ENCODE measurements at places on chromosomes 4 and X.

GRCh38 chrX:40065296-40066046 is 32.3 kb downstream of the BCOR start:
- no peak for DNase-seq

DNA sequence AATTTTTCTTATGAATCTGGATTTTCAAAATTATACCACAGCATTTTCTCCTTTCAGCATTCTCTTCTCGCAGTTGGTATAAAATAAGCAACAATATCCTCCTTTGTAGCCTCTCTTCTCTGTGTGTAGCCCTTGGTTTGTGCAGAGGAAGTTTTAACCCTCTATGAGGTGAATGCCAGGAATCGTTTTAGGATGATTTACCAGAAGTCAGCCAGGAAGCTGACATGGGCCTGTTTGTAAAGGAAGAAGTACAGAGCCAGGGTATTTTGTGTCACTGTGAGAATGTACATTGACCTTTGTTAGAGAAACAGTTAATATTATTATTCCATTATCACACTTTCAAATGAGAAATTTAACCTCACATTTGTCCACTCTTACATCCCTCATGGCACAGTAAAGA is 88.9 kb upstream of the RPL34 start:
- DNase-seq: no peak

DNA sequence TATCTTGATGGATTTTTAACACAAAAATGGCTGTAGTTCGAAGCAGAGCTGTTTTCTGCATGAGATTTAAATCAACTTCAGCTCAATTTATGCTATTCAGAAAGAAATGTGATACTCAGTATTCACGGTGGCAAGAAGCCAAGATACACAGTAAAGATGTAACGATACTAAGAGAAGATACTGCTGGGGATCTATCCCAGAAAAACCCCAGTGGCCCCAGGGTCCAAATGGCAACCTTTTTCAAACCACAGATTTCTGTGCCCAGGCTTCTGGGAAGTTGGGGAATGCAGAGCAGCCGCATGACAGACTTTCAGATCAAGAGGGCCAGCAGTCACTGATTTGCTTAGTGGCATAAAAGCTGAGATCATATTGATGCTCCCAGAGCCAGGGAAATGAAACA is 353.9 kb downstream of the AFF2 start:
- DNase-seq: no peak

DNA sequence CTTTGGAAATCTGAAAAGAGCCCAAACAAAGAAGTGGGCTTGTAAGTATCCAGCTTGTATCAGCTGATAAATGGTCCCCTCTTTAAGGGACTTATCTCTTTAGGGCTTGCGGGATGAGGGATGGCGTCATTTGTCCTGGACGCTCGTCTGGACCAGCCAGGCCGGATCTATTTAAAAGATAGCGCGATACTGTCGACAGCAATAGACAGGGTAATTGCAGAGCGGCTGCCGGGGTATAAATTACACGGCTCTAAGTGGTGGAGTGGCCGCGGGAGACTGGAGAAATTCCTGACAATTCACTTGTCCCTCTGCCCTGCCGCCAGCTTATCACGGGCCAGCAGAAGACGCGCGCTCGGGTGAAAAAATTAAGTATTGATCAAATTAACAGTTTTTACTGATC is 90.7 kb downstream of the FAM53A start:
- DNase-seq: no peak

DNA sequence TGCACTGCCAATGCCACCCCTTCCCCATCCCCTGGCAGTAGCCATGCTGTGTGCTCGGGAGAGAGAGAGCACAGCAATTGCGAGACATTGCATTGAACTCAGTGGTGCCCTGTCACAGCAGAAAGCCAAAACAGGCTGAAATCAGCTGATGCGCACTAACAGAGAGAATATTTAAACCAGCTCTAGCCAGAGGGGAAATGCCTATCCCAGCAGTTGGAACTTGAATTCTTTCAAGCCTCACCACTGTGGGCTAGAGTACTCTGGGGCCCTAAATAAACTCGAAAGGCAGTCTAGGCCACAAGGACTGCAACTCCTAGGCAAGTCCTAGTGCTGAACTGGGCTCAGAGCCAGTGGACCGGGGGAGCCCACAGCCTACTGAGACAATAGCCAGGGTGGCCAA is 17.7 kb upstream of the RP2 start:
- DNase-seq: no peak

- DNase-seq: no peak
Observed at GRCh38 chr4:121950212-121950679, 1.6 kb downstream of the TRPC3 start.

GRCh38 chr4:90127706-90128345 is 632 bp downstream of the CCSER1 start:
- no peak for DNase-seq

GRCh38 chr4:3491681-3492405 is 28.7 kb downstream of the DOK7 start:
- DNase-seq: no peak

DNA sequence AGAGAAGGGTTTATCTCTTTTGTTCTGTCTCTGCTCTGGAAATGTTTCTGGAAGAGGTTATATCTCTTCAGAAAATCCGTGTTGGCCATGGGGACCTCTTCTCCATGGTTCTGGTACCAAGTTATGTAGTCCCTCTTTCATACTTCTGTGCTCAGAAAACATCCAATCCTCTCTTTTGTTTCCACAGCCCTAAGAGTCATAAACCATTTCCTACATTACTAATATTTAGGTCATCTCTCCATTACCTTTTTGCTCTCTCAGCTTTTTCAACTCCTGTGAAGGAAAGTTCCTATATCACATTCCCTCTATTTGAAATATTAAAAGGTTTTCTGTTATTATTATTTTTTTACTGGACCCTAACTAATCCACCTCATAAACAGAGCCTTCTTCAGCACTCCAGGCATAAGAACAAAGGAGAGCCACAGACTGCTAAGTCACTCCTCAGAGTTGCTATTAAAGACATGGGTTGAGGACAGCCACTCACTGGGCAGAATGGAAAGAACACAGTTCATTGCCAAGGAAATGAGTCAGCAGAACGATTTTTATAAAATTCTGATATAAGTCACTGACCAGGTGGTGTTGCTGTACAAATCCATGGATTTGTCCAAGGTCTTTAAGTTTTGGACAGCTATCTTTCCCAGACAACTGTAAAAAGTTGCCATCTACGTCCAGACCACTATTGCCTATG is 122.4 kb upstream of the NPY2R start:
- no peak for DNase-seq

- no peak for DNase-seq
Observed at GRCh38 chr4:24856586-24856985, 56.3 kb downstream of the CCDC149 start.

GRCh38 chrX:41923978-41924683 is 777 bp upstream of the CASK start:
- no peak for DNase-seq

DNA sequence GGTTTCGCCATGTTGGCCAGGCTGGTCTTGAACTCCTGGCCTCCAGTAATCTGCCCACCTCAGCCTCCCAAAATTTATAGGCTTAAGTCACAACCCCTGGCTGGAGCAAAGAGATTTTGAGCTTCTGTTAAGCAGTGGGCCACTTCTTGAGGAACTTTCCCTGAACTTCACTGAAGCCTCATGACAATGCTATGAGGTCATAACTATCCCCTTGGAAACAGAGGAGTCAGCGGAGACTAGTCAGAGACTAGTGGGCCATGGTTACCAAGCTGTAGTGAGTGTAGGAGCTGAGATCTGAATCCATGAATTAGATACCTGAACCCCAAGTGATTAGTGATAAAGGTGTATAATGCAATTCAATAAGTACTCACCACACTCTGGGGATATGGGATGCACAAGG is 145.1 kb upstream of the MSX1 start:
- no peak for DNase-seq

GRCh38 chr4:165369522-165369921 is 9.3 kb upstream of the CPE start:
- DNase-seq: no peak

DNA sequence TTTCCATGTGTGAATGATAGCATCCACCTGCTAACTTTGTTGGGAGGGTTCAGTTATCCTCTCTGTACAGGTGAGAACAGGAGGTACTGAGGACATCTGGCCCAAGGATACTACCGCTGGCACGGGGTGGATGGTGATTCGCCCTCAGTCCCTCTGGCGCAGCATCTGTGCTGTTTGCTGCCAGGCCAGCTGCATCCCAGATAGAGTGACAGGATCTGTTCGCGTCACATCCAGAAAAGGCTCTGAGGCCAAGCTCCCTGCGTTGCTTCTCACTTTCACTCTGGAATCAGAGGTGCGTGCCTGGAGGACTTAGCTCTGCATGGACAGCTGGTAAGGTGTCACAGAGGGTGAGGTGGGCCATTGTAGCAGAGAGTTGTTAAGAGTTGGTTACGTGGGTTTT is 95.4 kb downstream of the TBL1X start:
- DNase-seq: no peak

DNA sequence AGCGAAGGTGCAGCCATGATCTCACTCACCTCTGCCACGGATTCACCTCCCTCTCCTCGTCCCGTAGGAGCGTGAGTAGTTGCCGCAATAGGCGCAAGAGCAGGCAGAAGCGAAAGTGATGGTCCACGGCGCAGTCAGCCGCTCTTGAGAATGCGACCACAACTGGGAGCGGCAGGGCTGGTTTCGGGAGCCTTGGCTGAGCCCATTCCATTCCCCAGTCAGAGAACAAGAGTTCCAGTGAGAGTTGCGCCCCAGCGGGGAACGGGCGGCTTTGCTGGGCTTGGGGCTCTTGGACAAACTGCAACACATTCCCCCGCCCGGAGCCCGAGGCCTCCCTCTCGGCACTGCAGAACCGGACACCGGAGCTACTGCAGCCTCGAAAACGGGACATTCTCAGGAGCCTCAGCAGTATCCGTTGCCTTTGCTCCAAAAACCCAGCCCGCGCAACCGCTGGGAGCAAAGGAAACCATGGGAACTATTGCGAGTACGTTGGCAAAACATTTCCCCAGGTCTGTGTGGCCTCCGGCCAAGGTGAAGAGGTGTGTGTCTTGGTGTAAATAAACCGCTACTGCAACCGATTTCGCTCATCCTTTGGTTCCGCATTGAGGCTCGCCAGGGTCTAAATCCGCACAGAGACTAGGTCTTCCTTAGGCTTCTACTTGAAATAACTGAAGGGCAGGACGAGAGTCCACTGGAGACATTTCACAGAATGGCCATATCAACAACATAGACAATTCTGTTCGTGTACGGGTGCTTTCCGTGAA is 5.7 kb upstream of the ZBTB33 start:
- no peak for DNase-seq

DNA sequence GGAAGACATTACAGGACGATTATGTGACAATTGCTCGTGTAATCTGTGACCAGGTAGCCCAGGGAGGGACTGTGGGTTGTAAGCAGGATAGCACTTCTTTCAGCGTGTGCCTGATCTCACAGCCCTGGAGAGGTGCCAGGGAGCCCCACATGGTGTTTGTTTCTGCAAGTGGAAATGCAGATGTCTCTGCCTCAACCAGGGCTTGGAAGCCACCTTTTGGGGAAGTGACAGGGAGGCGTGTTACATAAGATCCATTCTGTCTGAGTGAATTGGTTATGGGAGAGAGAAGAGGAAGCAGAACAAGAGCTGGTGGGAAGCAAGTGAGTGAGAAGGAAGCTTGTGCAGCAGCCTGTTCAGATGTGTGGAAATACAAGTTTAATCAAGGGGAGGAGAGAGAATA is 104.5 kb upstream of the GATB start:
- DNase-seq: no peak

- DNase-seq: no peak
Observed at GRCh38 chr4:73583666-73584065, 36.6 kb downstream of the RASSF6 start.

GRCh38 chr4:93751411-93751810 is 77.1 kb upstream of the ATOH1 start:
- DNase-seq: no peak

DNA sequence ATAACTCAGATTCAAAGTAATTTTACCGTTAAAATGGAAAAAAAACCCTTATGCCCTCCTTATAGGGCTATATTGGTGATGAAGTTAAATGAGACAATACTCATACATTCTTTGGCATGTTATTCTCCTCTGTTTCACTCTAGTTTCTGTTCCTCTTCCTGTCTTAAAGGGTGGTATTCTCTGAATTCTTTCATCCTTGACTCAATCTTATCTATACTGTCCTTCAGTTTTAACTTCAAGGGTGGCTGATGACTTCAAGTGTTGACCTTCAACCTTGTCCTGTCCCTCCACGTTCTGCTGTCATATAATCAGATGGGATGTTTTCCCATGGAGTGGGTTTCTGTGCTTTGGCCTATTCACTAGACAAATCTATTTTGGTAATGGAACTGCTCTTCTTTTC is 44.0 kb downstream of the ZNF518B start:
- no peak for DNase-seq

- DNase-seq: no peak
Observed at GRCh38 chr4:76607266-76607799, 172.3 kb downstream of the SHROOM3 start.

DNA sequence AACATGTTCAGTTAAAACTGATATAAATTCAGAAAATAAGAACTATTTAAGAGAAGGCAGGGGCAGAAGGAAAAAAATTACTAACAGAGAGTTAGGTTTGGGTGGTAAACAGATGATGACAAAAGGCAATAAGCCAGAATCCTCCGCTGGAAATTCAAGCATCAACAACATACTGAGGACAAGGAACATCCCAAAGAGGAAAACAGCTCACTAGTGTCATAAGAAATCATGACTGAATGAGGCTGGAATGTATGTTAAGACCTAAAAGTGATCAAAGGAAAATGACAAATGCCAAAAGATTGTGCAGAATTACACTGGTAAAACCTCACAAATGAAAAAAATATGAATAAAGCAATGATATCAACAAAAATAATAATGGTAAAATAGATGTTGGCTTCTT is 88.4 kb downstream of the WDFY3 start:
- DNase-seq: no peak

DNA sequence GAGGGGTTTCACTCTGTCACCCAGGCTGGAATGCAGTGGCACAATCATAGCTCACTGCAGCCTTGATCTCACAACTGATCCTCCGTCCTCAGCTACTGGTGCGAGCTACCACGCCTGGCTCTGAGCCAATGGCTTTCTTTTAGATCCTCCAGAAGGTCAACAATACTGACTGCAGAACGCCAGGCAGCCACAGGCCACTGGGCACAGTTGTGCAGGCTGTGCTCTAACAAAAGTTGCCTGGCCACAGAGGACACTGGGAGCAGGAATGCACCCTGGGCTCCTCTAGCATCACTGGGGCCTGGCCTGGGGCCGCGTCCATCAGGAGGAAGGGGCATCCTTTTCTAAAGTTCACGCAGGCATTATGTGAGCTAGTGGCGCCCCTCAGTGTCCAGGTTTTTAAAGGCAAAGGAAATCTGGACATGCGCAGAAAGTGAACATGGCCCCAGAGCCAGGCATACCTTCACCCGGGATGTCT is 14.9 kb upstream of the PORCN start:
- DNase-seq: no peak

- no peak for DNase-seq
Observed at GRCh38 chr4:163107754-163108153, 58.9 kb downstream of the NAF1 start.

DNA sequence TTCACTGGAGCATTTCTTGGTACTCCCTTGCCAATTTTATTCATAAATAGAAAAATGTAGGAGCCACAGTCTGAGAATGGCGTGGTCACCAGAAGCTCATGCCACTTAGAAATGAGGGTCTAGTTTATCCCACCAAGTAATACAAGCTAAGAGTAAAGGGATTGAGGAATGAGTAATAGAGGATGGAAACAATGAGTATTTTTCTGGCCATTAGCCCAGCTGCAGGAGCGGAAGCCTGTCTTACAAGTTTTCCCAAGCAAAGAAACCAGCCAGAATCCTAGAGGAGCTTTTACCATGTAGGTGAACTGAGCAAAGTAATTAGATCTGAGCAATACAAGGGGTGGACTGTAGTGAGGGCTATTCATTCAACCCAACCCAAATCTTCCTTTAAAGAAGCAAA is 160.7 kb upstream of the NPY2R start:
- DNase-seq: no peak

GRCh38 chr4:141455651-141456050 is 180.7 kb upstream of the IL15 start:
- DNase-seq: no peak
